ENCODE measurements at places on chromosomes 1 and 21.
A peak's percentile ranks its signal among the peaks of the same experiment; 100 is the strongest.

- peak; percentile 11 for DNase-seq
Measured at GRCh38 chr1:158179301-158180041, 1.2 kb upstream of the CD1D start.

- DNase-seq, result no peak
Measured at GRCh38 chr21:46318464-46318845, 5.2 kb downstream of the C21orf58 start.

- no peak for DNase-seq
Measured at GRCh38 chr1:89539128-89539527, 14.5 kb downstream of the LRRC8B start.

DNA sequence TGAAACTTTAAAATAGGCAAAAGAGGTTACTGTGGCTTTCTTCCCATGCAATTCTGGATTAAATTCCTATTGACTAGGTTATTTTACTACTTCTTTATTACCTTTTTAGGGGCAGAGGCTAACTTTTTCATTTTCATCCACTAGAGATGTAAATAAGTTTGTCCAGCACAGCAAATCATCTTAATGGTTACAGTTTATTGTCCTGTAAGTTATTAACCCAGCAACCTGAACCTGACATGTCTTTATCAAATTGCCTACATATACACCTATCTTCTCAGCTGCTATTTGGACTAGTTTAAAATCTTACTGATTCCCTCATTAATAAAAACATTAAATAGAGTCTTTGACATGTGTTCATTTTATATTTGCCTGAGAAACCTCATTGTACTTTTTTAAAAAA lies 6.9 kb upstream of the SCYL3 start:
- DNase-seq, result no peak

DNA sequence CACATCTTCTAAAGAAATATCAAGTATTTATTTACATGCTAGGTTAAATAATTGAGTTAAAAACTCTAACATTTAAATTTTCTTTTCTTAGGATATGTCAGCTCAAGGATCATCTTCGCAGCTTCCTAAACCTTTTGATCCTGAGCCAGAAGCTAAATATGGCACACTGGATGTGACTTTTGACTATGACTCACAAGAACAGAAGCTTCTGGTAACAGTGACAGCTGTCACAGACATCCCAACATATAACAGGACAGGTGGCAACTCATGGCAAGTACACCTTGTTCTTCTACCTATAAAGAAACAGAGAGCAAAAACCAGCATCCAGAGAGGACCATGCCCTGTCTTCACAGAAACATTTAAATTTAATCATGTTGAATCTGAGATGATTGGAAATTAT lies 132.7 kb upstream of the SERTAD4 start:
- DNase-seq, result no peak

GRCh38 chr21:36134803-36135390 lies at the start of gene CBR3:
Gene CBR3, plus strand, starts transcription at chr21:36135079. Its CDS starts 114 bp downstream, at chr21:36135193.
- DNase-seq, result peak; percentile 16

GRCh38 chr1:20194757-20195461 lies 8.6 kb upstream of the PLA2G2C start:
- DNase-seq, result peak; percentile 49

DNA sequence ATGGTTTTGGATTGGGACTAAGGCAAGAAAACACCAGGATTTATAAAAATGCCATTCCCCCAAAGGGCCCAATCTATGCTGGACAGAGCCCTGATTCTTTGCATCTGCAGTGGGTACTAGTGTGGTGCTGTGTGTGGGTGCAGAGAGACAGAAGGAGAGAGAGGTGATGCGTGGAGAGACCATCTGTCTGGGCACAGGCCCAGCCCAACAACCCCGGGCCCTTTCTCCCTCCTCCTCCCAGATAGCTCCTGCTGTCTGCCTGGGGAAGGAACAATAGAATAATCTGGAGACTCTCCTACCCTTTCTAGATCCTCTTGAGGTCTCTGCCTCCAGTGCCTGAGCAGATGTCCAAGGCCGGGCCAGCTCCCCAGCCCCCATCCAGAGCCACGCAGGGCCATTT lies 15.1 kb downstream of the KIAA1614 start:
- no peak for DNase-seq

- DNase-seq, result no peak
Measured at GRCh38 chr1:12501661-12502060, 116.3 kb downstream of the DHRS3 start.

Data from AML-193 (cell line).